ENCODE measurements at places on chromosomes 1 and 21.

DNA sequence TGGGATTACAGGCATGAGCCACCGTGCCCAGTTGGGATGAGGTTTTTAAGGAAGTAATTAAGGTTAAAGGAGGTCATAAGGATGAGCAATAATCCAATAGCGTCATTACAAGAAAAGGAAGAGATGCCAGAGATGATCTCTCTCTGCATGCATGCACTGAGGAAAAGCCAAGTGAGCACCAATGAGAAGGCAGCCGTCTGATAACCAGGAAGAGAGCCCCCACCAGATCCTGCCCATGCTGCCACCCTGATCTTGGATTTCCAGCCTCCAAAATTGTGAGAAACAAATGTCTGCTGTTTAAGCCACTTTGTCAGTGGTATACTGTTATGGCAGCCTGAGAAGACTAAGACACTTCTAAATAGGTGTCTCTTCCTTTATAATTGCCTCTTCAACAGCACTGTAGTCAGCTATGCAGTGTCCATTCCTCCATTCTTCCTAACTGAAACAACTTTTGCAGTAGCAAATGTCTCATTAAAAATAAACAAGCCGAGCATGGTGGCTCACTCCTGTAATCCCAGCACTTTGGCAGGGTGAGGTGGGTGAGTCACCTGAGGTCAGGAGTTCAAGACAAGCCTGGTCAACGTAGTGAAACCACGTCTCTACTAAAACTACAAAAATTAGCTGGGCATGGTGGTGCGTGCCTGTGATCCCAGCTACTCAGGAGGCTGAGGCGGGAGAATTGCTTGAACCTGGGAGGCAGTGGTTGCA lies 216.2 kb upstream of the RUNX1 start:
- DNase-seq = no peak

- no peak for DNase-seq
Observed at GRCh38 chr21:14869984-14870852, 194.6 kb downstream of the NRIP1 start.

DNA sequence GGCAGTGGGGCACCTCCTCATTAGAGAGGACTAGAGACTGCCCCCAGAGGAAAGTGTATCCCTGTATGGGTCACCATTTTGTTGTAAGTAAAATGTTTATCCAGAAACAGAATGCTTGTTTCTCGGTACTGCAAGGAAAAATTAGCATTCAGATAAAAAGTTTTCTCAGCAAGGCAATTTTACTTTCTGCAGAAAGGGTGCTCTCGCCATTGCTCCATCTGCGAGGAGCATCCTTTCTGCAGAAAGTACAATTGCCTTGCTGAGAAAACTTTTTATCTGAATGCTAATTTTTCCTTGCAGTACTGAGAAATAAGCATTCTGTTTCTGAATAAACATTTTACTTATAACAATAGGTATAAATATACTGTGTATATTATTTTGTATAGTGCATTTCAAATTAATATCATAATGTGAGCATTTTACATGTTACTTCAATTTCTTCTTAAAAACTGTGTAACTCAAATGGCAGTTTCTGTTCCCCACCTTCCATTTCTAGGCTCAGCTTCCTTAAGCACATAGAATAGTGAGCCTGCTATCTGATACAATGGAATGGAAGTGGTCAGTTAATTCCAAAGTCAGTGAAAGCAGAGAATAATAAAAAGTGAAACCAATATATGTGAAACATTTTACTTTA lies 76.5 kb upstream of the DESI2 start:
- DNase-seq = no peak

DNA sequence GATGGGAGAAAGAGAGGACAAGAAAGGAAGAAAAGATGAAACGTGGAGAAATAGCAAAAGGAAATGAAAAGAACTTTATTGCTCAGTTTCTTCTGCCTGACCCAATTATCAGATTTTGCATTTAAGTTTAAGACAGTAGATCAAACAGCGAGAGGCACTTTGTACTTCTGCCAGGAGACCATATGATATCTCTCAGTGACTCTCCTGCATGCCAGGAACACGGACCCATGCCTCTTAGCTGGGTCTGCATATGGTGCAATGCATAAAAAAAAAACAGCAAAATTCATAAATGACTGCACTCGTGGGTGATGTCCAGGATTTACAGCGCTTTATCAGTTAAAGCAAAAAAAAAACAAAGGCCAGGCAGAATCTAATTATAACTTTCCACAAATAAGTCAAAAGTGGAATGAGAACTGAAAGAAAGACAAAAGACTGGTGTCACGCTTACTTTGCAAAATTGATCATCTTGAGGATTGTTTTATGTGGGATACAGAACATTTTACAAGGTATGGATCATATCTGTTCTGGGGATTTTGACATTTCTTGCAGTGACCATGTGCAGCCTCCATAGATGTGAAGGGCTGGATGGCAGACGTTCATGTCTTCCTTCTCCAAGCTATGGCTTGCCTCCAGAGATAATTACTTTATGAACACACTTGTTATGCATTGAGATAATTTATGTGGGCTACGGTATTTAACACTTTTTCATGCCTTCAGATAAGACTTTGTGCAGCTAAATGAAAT lies 79.5 kb downstream of the RUNX1 start:
- DNase-seq = no peak

DNA sequence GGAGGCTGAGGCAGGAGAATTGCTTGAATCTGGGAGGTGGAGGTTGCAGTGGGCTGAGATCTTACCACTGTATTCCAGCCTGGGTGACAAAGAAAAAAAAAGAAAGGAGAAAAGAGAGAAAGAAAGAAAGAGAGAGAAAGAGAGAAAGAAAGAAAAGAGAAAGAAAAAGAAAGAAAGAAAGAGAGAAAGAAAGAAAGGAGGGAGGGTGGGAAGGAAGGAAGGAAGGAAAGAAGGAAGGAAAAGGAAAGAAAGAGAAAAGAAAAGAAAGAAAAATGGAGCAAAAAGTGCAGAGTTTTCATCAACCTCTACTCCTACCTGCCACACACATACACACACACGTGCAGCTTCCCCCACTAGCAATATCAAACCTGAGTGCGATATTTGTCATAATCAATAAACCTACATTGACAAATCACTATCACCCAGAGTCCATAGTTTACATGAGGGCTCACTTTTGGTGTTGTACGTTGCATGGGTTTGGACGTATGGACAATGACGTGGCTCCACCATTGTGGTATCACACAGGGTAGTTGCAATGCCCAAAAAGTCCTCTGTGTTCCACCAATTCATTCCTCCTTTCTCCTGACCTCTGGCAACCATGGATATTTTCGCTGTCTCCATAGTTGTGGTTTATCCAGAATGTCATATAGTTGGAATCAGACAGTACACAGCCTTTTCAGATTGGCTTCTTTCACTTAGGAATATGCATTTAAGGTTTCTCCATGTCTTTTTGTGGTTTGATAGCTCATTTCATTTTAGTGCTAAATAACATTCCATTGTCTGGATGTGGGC lies 36.5 kb downstream of the EVA1C start:
- DNase-seq = no peak

DNA sequence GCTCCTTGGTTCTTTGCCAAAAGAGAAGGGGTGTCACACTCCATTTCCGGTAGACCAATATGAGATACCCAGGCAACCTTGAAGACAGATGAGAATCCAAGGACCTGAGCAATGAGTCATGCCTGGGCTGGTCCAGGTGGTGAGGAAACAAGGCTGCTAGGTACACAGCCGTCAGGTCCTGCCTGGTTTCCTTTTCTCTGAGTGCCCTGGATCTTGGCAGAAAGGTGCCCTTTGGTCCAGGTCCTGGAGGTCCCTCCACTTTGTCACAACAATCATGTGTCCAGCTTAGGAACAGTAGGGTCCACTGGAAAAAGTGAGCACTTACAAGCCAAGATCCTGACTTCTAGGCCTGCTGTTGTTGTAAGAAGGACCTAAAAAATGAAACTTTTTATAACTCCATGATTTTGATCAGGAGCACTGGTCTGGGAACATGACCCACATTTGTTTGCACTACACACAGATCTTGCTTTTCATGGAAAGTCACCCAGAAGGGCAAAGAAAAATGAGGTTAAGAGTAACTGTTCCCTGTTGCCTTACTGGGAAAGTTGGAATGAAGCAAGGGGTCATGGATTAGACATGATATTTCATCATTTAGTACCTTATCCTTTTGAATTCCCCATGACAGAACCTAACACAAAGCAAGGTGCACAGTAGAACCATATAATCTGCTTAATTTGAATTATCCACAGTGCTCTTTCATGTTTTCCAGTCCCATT lies 94.7 kb downstream of the PAPPA2 start:
- no peak for DNase-seq

GRCh38 chr1:37128091-37128490 lies 93.8 kb upstream of the GRIK3 start:
- no peak for DNase-seq

DNA sequence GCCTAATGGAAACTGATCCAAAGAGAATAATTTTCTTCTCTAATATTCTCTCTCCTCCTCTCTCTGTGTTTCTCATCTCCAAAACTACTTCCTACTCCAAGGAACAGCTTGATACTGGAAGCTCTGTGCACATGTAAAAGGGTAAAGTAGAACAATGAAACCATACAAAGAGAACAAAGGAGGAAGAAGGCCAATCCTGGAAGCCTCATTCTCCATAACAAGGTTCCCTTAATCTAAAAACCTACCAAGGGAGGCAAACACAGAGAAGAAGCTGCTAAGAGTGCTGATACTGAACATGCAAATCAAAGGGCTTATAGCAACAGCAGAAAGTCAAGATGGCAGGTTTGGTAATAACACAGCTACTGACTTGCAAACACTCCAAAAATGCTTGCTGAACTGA lies 44.4 kb downstream of the SIPA1L2 start:
- DNase-seq = peak; percentile 72

DNA sequence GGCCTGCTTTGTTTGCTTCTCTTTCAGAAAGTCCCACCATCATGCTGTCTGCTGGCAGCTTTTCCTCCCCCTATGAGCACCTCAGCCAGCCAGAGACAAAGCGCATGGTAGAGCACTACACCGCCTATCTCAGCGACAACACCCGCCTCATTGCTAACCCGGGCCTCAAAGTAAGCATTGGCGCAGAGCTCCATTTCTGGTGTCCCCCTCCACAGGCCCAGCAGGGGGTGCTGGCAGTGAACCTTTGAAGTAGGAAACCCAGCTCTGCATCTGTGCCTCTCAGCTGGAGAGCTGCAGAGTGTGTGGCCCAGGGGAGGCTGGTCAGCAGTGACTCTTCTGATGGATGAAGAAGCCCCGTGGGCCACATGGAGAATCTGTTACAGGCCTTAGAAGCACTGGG lies 81.2 kb upstream of the RAVER2 start:
- DNase-seq = no peak

DNA sequence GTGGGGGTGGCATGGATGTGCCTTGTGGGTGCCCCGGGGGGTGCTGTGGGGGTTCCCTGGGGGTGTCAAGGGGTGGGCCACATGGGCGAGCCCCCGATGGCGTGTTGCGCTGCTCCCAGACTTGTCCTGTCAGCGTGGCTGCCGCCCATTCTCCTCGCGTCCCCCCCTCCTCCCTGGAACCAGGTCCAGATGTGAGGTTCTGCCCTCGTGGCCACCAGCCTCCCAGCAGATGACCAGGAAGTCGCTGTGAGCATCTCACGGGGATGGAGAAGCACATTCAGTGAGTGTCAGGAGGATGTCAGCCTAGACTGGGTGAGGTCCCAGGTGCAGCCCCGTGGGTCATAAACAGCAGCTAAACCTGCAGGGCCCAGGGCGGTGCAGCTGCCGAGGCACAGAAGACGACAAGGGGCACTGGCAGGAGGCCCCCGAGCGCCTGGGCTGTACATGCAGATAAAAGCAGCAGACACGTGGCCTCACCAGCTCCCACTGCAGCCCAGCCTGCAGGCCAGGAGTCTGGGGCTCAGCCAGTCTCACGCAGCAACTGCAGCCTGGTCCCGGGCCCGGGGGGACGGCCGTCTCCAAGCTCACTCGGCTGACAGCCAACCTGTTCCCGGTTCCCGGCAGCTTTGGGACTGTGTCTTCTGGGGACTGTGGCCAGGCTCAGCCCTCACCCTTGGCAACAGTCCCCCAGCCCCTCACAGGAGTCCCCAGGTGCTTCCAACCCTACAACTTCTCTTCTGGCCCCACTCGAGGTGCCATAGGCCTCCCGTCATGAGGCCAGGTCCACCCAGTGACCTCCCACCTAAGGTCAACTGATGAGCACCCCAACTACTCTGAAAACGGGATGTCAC lies 17.5 kb upstream of the COL6A2 start:
- DNase-seq = no peak

GRCh38 chr1:26378088-26378878 lies 5.7 kb upstream of the ZNF683 start:
- DNase-seq = no peak

DNA sequence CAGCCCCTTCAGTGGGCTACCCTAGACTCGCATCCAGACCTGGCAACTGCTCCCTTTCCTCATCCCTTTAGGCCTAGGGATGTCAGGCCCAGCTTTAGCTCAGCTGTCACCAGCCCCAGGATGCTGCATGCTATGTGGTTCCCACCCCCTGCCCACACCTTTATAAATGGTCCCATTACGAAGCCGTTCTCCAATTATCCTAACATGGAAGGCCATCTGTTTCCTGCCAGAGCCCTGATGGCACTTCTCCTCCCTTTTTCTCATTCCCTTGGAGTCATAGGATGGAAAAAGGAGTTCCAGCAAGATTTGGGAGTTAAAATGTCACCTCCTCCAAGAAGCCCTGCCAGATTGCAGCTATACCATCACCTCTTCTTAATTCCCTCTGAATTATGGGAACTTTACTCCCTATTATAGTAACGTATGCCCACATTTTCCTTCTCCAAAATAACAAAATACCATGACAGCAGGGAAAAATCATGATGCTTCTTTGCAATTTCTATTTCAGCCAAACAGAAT lies 205.0 kb upstream of the GRIK3 start:
- DNase-seq = no peak

DNA sequence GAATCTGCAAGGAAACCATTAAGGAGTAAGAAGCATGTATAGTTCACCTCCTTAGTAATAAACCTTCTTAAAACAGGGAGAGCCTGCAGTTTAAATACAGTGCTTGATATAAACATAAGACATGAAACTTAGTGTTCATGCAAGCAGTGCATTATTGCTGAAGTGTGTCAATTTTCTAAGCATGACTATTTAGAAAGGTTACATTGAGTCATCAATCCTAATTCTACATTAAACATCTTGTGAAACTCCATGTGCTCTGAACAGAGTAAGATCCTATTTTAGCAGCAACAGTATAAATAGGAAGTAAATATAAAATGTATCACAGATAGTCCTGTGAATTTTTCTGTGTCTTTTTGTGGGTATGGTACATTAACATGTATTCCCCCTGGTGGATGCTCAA lies 135.5 kb downstream of the ESRRG start:
- no peak for DNase-seq

DNA sequence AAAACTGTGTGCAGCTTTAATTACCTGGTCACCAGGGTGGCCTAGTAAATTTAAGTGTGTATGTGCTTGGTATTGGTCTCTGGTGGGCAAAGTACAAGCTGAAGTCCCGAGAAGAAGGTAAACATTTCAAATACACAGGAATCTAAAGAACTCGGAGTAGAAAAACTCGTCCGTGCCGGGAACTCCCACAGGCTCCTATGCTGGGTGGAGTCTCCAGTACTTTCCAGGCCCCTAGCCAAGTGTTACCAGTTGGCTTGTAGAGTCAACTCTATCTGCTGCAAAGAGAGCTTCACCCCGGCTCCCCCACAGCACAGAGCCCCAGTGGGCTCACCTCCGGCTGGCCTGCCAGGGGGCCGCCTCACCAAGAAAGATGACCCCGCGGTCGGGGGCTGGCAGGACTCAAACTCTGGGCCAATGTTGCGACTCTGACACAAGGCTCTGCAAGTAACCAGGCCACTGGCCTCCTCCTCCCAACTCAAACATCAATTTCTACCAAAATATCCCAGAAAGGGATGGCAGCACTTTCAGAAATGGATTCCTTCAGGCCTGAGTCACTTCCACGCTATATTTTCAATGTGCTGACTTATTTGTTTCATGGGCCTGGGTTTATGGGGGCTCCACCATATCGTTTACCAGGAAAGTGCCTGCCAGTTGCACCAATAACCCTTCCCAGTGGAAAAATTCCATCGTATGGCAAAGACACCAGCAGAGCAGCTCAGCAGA lies 73.9 kb downstream of the SLC66A1 start:
- no peak for DNase-seq
